ENCODE measurements at places on chromosomes 12 and 14. TPM values are rescaled to one million over a fixed set of nuclear protein-coding genes. Genes with fewer than 3 reads are reported as not detected.

DNA sequence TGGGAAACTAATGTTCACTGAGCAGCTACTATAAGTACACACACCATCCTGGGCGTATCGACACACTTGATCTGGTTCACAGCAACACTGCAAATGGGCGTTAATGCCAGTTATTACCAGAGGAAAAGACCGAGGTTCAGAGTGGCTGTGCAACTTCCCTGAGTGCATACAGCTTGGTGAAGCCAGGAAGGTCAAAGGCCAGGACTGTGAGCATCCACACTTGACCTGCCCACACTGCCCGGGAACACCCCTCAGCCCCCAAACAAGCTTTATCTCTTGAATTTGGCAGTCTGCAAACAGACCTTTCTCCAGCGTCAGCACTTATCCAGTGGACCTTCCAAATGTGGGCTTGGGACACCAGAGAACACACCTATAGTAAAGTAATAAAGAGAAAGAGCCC, 312.6 kb downstream of the BCL11B start:
- DNase-seq, result no peak

GRCh38 chr14:67522270-67522669, 10.8 kb upstream of the PLEKHH1 start:
- DNase-seq, result no peak

NR1H4 gene
- polyA plus RNA-seq, result 14.2 TPM

FAM90A1 gene
- 3.1 TPM for polyA plus RNA-seq

DNA sequence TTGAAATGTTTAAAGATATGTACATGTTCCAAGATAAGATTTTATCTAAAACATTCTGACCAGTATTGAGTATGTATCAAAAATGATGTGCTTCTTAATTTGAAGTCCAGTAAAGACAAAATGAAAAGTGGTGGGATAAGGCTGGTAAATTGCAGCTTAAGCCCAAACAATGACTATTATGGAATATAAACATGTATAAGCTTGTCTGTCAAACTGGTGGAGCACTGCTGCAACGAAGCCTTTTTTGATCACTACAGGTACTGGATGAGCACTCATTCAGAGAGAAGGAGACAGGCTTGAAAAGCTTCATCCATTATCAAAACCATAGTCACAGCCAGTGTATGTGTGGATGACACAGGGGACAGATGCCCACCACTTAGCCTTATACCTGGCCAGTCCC, 138.4 kb downstream of the ATP23 start:
- DNase-seq, result no peak

DNA sequence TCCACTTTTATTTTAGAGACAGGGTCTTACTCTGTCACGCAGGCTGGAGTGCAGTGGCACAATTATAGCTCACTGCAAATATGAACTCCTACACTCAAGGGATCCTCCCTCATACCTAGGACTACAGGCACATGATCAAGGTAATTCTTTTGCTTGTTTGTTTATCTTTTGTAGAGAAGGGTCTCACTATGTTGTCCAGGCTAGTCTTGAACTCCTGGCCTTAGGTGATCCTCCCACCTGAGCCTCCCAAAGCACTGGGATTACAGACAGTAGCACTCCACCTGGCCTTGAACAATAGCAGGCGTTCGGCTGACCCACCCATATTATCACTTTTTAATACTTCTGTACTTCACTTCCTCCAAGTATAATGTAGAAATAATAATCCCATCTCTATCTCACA, 1.4 kb upstream of the RACGAP1 start:
- DNase-seq, result no peak

DNAH10 gene
- polyA plus RNA-seq, result 7.6 TPM

- DNase-seq, result no peak
Observed at GRCh38 chr12:132462788-132463187, 27.2 kb upstream of the FBRSL1 start.

DNA sequence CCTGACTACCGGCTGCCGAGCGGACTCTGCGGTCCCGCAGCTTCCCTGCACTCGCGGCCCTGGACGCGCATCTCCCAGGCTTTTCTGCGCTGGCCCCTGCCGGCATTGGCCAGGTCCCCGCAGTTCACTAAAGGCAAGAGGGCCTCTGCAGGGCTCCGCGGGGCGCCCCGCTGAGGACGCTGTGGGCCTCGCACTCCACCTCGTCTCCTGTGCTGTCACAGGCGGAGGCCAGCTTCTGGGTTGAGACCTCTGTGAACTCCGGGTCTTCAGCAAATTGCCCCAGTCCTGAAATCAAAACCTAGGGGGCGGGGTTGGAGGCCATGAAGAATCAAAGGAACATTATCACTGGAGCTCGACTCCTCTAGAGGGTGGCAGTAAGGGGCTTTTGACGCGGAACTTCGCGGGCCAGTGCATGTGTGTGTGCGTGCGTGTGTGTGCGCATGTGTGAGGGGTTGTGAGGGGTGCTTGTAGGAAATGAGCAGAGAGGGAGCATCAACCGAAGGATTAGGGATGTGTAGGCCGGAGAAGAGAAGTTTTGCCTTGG, 68.5 kb upstream of the CAPRIN2 start:
- peak; percentile 48 for DNase-seq

Measured in renal pelvis (tissue), 12 donors.